LHCN-M2 (cell line): ENCODE measurements at places on chromosomes 2 and 18.
A peak's percentile ranks its signal among the peaks of the same experiment; 100 is the strongest.

DNA sequence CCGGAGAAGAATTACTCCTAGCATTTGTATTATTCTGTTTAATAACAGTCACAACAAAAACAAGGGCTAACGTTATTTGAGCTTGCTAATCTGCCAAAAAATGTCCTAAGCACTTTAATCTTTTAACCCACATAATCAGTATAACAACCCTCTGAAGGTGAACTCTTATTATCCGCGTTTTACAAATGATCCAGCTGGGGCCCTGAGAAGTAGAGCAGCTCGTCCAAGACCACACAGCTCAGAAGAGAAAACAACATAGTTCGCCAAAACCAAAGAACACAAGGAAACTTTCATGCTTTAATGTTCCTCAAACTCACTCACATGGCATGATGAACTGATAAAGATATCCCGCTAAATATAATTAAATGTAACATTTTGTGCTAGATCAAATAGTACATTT, 159.7 kb upstream of the ZNF236 start:
- no peak for DNase-seq

- DNase-seq = no peak
Observed at GRCh38 chr2:102967451-102967850, 205.6 kb downstream of the TMEM182 start.

DNA sequence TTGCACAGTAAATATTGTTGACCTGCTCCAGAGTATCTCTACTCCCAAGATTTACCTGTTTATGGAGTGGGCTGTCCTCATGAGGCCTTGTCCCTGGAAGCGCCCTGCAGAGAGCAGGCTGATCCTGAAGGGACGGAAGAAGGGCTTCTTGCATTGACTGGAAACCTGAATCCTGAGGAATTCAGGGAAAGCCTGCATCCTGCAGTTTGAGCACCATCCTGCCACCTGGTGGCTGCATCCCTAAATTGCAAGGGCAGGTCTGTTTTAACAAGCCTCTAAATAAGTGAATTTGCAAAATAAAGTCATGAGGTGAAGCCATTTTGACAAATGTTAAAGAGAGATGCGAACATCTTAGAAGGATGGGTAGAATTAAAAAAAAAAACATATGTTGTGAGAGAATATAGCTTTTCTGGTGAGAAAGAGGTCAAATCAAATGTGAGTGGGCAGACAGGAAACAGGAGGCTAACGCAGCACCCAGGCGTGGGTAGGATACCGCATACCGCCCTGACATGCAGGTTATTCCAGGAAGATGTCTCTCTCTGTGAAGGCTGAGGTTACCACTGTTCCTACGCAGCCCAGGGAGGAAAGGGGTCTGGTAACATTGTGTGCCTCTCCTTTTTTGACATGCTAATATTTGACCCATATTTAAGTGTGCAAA, 754.9 kb downstream of the RNF144A start:
- DNase-seq = peak; percentile 7

- no peak for DNase-seq
Observed at GRCh38 chr2:15782009-15782751, 158.2 kb upstream of the MYCN start.

GRCh38 chr2:74887445-74887951, 53.6 kb downstream of the HK2 start:
- peak; percentile 72 for DNase-seq

DNA sequence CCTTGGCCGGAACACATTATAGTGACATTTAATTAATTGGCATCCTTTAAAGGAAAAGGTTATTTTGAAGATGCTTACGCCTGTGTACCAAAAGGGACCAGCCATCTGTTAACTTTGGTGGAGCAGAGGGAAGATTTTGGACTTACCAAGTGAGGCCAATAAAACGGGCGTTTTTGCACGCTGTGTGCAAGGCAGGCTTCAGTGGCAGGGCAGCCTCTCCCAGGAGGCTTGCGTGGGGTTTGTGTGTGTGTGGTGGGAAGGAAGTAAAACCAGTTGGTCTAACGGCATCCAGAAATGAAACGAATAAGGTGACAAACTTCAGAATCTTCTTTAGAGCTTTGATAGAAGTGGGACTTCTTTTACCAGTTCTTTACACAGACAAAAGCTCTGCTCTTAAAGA, 191.7 kb downstream of the PRKCE start:
- no peak for DNase-seq

DNA sequence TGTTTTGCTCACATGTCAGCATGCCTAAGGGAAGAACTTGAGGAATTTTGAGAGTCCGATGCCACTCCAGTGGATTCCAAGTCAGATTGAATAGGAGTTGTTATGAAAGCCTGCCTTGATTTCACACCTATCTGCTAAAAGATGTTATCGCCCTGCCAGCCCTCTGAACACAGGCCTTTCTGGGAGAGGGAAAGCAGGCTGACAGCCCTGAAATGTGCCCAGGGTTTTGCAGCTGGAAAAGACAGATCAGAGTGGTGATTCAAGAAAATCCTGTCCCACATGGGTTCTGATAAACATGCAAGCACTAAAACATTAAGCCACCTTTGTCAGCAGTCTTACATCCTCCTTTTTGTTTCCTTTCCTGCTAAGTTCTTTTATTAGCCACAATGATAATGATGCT, 1752.9 kb upstream of the CELF4 start:
- DNase-seq = no peak

DNA sequence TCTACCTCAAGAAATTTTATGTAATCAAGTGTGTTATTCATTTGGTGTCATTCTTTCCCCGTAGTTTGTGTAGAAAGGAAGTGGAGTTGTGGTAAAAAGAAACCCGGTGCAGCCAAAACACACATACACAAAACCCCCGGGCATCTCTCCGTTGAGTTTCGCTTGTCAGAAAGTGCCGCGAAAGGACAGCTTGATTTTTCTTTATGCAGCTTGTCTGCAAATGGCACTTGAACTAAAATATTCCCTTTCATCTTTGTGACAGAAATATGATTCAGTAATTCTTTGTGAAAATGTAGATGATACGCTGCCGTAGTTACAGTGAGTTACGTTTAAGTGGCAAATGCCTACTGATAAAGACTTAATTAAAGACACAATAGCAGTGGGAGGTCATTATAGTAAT, 268.8 kb upstream of the SPRED2 start:
- no peak for DNase-seq

DNA sequence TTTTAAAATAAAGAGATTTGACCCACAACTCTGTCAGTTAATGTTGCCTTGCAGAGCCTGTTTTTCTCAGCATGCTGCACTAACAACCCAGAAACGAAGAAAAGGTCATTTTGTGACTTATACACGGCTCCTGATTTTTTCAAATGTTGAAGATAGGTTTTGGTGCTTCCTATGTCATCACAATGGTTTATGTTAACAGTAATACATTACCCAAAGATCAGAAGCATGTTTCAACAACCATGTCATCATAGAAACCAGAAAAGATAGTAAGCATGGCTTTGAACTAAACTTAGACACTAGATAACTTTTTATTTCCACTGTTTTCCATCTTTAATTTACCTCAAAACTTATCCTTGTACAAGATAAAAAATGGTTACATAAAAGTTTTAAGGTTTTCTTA, 10.1 kb downstream of the BAZ2B start:
- no peak for DNase-seq

- DNase-seq = no peak
Observed at GRCh38 chr18:3015851-3016250, 2.9 kb upstream of the LPIN2 start.

DNA sequence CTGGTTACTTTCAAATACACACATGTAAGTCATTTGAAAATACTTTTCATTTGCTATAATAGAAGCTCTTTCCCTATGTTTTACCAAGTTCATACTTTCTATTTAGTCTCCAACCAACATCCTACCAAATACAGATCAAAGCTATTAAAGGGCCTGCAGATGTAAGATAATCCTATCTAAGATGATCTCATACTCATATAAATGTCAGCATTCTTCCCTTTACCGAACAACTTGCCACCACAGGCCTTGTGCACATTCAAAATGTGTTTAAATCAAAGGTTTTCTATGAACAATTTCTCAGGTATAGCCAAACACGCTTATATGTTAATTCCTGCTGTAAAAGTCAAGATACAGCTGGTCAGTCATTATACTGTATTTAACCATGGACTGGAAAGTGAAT, 23.3 kb downstream of the KCTD18 start:
- DNase-seq = peak; percentile 41

- DNase-seq = no peak
Observed at GRCh38 chr2:121189661-121190381, 95.2 kb downstream of the TFCP2L1 start.

DNA sequence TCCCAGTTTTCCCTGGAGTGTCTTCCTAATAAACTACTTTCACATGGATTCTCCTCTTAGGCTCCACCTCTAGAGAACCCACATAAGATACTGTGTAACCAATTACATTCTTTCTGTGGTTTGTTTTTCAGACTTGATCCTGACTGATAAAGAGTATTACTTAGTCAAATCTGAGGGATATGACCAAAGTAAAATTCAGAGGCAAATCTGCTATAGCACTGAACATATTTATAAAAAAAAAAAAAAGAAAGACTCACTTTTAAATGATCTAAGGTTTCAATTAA, 13.9 kb downstream of the CKAP2L start:
- no peak for DNase-seq

DNA sequence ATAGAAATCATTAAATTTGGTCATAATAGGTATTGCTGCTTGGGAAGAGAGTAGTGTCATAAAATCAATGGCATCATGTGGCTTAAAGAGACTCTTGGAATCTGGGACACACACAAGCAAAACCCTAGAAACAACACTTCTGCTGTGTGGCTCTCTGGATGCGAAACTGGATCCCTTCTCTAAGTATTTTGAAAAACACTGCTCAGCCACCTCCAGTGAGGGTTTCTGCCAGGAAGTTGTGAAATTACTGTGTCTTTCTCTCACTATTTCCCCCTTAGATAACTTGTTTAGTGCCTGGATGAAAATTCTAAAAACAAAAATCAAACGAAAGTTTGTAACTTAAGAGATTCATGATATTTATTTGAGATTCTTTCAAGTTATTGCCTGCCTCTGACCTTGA, 163.8 kb downstream of the RHBDD1 start:
- no peak for DNase-seq

- DNase-seq = no peak
Observed at GRCh38 chr2:105796131-105796638, 51.5 kb downstream of the NCK2 start.

DNA sequence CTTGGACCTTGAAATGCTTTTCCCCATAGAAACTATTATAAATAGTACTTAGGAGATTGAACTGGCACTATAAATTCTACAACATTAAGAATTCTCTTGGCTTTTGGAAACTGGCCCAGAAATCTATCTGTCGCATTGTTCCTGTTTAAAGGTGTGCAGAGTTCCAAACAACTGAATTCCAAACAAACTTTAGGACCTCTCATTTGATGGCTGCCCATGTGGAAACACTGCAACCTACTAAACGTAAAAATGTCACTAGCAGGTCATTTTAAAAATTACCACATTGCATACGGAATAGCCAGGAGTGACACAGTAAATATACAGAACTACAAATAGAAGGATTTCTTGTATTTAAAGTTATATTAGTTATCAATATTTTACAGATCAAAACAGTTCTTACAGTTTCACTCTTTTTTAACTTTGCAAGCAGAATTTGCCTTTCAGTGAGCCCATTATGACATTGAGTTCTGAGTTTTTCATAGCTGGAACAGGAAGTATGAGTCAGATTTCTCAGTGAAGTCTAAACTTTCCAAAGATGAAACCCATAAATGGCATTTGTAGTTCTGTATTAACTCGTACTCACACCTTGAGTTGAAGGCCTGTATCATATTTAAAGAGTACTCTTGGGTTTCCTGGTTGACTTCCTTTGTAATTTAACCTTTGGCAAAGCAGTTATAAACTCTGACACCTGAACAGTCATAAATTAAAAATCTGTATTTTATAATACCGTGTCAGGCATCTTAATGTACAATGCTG, 142.3 kb upstream of the BOD1L2 start:
- DNase-seq = peak; percentile 60

GRCh38 chr2:213220967-213221603, 63.2 kb upstream of the SPAG16 start:
- no peak for DNase-seq

- DNase-seq = no peak
Observed at GRCh38 chr2:137202318-137202717, 437.0 kb downstream of the THSD7B start.

DNA sequence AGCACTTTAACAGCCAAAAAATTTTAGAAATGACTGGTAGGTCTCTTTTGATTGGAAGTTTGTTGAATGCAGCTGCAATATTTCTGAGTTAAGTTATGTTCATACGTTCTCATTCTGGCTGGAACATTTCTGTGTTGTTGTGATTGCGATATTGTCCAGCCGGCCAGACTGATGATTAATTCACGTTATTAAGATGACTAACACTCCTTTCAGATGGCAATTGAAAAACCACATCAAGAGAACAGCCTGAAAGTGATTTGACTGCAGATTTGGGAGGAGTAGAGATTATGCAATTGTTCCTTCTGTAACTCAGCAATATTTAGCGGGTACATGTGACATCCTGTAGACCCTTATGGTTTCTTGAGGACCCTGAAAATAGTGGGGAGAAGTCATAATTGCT, 133.7 kb downstream of the FBXO15 start:
- peak; percentile 3 for DNase-seq

DNA sequence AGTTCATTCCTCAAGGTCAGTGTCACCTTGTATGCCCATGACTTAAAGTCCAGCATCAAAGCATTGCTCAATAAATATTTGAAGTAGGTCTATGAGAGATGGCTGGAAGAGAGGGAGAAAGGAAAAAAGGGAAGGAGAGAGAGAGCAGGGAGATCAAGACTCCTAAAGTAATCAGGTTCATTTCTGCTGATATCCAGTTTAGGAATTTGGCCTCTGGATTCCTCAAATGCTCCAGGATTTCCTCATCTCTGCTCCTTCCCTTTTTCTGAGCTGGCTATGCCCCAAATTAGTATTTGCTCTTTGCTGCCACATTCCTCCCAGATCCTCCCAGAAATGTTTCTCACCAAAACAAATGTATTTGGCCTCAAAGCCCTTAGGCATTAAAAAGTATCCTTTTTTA, 739.4 kb upstream of the CHAC2 start:
- peak; percentile 46 for DNase-seq

DNA sequence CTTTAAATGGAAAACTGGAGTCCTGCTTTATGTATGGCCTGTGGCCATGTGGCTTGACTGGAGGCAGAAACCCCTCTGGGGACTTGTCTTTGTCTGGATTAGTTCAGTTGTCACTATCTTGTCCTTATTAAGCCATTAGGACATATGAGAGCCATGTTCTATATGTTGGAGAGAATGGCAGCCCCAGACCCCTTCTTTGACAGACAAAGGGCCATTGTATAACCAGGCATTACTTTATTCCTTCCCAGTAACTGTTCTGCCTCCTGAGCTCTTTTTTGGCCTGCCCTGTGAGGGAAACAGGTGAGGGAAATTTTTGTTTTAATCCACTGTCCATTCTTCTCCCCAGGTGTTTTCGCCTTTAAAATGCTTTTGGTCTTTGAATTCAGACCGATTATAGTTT, 43.3 kb downstream of the FSHR start:
- no peak for DNase-seq

GRCh38 chr2:216621292-216621691, 11.9 kb upstream of the IGFBP2 start:
- DNase-seq = no peak

DNA sequence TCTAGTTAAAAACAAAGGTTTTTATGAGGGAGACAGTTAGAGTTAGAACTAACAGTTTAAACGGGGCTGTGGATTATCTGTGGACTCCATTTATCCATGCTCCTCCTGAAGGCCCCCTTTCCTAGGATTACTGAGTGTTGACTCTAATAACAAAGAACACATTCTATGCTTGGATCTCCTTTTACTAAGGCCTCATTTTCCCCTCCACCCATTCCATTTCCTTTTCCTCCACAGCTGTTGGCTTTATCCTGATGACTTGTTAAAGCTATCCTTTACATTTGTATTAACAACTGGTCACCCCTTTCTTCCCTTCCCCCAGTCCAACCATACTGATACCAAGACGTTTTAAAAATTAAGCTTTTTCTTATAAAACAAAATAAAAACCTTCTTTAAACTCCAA, 220.6 kb downstream of the SRBD1 start:
- peak; percentile 80 for DNase-seq
